ENCODE measurements at places on chromosomes 16 and 17.

- peak; percentile 96 for DNase-seq
These were observed 67.8 kb downstream of the BMERB1 start for GRCh38 chr16:15502041-15502725.

DNA sequence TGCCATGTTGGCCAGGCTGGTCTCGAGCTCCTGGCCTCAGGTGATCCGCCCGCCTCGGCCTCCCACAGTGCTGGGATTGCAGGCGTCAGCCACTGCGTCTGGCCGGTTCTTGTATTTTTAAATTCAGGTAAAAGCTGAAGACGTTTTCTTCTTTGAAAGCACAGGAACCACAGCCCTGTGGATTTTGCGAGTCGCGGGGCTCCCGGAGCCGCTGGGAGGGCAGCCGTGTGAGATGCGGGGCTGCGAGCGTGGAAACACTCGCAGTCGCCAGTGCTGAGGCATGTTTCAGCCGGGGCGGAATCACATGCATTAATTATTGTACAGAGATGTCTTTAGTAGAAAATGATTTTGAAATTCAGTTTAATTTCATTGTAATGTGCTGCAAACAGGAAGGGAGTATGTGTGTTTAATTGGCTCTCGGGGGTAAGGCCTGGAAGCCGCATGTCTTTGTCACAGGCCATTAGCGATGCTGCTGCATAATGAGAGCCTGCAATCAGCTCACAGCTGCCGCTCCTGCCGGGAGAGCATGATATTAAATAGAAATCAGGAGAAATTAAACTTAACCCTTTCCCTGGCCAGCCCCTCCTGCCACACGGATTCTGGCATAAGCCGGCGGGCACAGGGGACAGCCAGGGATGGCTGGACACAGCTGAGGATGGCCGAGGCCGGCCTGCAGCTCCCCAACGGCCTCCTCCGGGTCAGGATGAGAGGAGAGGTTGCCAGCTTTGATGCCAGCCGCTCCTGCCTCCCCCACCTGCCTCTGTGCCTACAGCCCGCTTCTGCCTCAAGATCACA is 35.4 kb upstream of the CDH15 start:
- no peak for DNase-seq

- peak; percentile 55 for DNase-seq
These were observed 10.1 kb downstream of the MRM1 start for GRCh38 chr17:36611345-36612072.

GRCh38 chr17:55233840-55234239 is 30.9 kb upstream of the HLF start:
- DNase-seq: no peak

DNA sequence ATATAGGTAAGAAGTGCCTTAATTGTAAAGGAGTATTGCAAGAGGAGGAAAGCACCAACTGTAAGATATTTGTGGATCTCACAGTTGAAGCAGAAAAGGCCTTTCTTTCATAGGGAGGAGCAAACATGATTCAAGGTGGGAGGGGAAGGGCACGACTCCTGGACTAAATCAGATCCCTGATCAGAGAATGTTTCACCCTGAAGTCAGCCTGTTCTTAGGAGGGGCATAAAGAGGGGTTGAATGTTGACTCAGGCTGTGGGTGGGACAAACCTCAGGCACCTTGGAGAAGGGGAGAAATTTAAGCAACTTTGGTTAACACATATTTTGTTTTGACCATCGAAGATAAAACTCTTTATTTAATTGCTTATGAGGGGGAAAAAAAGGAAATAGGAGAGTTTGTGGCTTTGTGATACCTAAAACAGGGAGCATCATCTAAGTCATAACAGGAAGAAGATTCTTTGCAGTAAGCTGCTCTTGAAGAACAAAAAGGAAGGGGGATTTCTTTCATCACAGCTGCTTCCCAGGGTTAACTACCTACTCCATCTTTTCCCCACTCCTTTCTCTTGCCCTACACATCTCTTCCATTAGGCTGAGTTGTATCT is 158.6 kb upstream of the ZNF267 start:
- DNase-seq: no peak

- DNase-seq: peak; percentile 12
These were observed 27.4 kb downstream of the BCO1 start for GRCh38 chr16:81265658-81266451.

DNA sequence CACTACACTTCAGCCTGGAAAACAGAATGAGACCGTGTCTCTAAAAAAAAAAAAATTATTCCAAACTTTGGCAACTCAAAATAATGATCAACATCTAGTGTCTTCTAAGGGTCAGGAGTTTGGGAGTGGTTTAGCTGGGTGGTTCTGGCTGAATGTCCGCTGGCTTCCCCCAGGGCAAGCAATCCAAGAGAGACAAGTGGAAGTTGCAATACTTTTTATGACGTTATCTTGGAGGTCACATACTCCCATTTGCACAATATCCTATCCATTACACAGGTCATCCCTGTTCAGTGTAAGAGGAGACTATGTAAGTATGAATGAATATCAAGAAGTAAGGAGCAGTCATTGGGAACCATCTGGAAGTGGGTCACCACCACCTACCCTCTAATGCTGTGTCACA is 15.2 kb upstream of the CLEC3A start:
- DNase-seq: no peak

GRCh38 chr17:79673517-79673916 is 57.2 kb upstream of the ENPP7 start:
- no peak for DNase-seq

DNA sequence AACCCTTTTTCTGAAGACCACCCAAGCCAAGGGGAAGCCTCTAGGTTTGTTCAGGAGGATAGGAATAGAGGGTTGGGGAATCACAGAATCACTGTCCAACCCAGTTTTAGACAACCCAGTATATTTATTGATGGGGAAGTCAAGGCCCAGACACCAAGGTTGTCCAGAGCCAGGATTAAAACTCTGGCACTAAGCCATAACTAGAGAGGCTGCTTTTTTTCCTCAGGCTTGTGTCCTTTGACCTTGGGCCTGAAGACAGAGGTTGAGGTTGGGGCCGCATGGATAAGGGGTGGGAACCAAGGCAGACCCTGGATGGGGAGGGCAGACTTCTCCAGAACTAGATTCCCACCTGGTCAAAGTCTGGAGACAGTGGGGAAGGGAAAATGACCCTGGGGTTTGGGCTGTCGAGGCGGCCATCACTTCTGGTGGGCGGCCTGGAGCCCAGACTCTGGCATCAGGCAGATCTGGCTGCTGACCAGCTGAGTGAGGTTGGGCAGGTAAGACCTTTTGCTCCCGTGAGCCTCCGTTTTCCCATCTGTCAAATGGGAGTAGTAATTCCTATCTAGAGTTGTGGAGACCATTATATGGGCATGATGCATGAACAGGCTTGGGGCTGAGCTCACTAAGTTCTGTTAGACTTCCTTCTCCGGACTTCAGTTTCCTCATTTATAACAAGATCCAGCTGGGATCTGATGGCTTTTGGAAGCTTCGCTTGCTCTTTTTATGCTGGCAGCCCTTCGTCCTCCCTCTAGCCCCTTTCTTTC is 17.9 kb downstream of the IGFBP4 start:
- DNase-seq: peak; percentile 61

DNA sequence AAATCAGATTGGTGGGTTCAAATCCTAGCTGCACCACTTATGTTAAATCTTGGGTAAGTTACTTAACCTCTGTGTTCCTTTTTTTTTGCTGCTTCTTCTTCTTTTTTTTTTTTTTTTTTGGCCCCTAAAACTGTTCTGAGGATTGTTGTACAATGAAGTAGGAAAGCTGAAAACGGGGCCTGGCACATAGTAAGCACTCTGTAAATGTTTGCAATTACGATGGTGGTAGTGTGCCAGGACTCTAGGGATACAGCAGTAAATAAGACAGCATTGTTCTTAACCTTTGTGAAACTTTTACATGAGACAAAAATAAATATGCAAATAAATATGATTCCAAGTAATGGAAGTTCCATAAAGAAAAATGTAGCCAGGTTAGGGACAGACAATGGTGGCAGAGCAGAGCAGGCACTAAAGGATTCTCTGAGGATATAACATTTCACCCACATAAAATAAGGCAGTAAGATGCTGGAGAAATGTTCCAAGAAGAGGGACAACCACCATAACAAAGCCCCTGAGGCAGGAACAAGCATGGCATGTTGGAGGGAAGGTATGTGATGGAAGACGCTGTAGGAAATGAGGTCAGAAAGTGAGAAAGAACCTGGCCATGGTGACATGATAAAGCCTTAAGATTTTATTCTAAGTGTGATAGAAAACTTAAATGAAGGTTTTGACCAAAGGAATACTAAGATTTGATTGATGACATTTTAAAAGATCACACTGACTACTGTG is 127.3 kb downstream of the NLK start:
- no peak for DNase-seq

DNA sequence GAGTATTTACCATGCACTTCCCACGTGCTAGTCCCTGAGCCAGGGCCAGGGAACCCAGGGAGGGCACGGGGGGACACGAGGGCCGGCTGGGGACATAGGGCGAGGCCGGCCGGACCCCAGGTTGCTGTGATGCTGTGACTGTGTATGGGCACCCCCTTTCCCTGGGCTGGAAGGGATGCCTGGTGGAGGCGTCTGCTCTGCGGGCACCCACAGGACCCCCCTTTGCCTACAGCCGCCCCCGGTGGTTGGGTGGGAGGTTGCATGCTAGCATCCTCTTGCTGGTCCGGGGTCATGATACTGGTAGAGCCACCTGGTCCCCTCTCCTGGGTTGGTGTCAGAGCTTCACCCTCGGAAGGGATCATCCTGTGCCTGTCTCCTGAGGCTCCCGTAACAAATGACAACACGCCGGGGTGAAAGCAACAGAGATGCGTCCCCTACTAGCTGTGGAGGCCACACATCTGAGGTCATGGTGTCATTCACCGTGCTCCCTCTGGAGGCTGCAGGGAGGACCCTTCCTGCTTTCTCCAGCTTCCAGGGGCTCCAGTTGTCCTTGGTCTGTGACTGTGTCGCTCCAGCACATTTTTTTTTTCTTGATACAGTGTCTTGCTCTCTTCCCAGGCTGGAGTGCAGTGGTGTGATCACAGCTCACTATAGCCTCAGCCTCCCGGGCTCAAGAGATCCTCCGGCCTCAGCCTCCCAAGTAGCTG is 3.1 kb upstream of the CIAO3 start:
- no peak for DNase-seq

- DNase-seq: no peak
These were observed 19.9 kb downstream of the CRAMP1 start for GRCh38 chr16:1631931-1632637.

DNA sequence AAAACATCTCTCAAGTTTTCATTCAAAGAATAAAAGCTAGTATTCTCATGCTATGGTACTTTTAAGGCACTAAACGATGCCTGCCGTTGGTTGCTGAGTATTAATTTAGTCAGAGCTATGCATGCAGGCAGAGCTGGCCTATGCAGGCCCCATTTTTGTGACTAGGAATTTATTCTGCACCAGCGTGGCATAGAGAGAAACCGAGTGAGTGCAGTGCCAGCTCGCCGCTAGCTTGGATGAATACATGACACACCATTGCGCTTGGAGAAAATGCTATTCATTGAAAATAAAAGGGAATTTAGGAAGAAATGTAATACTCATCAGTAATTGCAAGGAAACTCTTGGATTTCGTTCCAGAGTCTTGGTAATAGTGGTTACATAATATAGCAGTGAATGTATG is 231.6 kb upstream of the RBFOX1 start:
- no peak for DNase-seq

GRCh38 chr16:84454611-84455010 is 49.8 kb downstream of the MEAK7 start:
- no peak for DNase-seq

GRCh38 chr17:34930283-34930682 is 31.0 kb downstream of the CCT6B start:
- DNase-seq: no peak

- DNase-seq: no peak
These were observed 11.4 kb upstream of the FADS6 start for GRCh38 chr17:74904687-74905409.

GRCh38 chr17:32980230-32980629 is 11.4 kb upstream of the SPACA3 start:
- DNase-seq: no peak

DNA sequence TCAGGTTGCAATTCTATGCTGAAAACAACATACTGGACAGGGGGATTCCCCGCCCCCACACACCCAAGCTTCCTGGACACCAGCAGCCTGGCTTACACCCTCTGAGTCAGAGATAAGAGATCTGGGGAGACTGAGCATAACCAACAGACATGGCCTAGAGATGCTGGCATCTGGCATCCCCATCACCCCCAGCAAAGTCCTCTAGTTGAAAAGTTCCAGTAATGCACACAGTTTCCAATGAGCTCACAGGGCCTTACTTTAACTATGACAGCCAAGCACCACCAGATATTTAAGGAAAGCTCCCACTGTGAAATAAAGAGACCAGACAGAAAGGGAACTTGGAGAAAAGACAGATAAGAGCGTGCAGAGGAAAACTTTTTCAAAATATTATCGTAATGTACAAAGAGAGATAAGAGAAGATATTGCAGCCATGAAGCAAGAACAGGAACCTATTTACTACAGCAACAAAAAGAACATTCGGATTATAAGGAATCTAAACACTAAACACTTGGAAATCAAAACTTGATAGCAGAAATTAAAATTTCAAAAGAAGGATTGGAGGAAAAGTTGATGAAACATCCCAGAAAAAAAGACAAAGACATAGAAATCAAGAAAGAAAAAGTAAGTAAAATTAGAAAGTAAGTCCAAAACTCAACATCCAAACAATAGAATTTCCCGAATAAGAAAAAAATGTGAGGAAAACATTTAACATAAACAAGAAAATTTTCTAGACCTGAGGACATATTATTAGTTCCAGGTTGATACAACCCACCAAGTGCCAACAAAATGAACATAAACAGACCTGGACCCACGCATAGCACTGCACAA is 17.2 kb upstream of the ALOX15 start:
- DNase-seq: peak; percentile 28

GRCh38 chr17:43546319-43547188 is at the start of gene ETV4:
TSS of gene ETV4 (minus strand) at chr17:43546340. CDS start at chr17:43545617, 723 bp downstream.
- peak; percentile 93 for DNase-seq

DNA sequence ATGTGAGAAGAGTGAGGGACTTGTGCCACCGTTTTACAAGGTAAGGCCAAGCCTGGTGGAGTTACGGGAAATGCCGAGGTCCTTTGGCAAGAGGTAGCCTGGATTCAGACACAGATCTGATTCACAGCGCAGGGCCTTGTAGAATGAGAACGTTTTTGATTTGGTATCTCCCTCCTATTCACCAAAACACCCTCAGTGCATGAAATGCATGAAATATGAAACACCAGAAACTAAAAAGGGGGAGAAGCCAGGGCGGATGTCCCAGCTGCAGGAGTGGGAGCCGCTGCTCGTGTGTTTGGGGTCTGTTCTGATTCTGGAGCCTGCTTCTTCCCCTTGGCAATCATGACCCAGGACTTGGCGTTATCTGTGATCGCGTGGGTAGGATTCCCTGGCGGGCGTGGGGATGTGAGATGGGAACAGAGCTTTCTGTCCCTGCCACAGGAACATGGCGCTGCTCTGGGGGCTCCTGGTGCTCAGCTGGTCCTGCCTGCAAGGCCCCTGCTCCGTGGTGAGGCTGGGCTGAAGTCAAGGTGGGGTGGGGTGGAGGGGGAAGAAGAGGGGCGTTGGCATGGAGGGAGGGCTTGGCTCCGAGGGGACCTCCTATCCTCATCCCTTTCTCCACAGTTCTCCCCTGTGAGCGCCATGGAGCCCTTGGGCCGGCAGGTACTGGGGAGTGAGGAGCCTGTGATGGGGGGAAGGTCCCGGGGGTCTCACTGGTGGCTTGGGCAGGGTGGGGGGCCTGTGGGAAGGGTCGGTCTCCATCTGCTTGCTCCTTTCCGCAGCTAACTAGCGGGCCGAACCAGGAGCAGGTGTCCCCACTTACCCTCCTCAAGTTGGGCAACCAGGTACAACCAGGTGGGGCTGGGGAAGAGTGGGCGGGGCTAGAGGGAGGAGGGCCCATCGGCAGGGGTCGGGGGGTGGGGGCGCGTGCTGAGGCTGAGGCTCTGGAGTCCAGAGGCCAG is 2.2 kb downstream of the SERPINF2 start:
- no peak for DNase-seq

All from fibroblast of skin of right quadriceps (primary cell).